ENCODE measurements at places on chromosomes 3 and 15. TPM values are rescaled to one million over a fixed set of nuclear protein-coding genes. Genes with fewer than 3 reads are reported as not detected.

TNK2 gene
- polyA plus RNA-seq: 20.1 TPM

AMT gene
- 6.9 TPM for polyA plus RNA-seq

MNS1 gene
- 1.2 TPM for polyA plus RNA-seq

XRN1 gene
- 2.3 TPM for polyA plus RNA-seq

TIGIT gene
- 0.43 TPM for polyA plus RNA-seq

MANF gene
- polyA plus RNA-seq: 31.8 TPM

MOBP gene
- not detected for polyA plus RNA-seq

CX3CR1 gene
- polyA plus RNA-seq: 0.15 TPM

KCNH8 gene
- 0.58 TPM for polyA plus RNA-seq

ADAMTS9 gene
- polyA plus RNA-seq: 5.8 TPM

ABI3BP gene
- 1.5 TPM for polyA plus RNA-seq

OR4F6 gene
- not detected for polyA plus RNA-seq

BTLA gene
- polyA plus RNA-seq: not detected

SNTN gene
- polyA plus RNA-seq: not detected

NR1D2 gene
- 23.2 TPM for polyA plus RNA-seq

THBS1 gene
- polyA plus RNA-seq: 18.2 TPM

MAN2A2 gene
- 16.4 TPM for polyA plus RNA-seq

CYP11A1 gene
- polyA plus RNA-seq: 2.5 TPM

C3orf62 gene
- 7.6 TPM for polyA plus RNA-seq

PAQR5 gene
- 3.6 TPM for polyA plus RNA-seq

DUOXA2 gene
- 8.9 TPM for polyA plus RNA-seq

NR1I2 gene
- 0.08 TPM for polyA plus RNA-seq

PYGO1 gene
- polyA plus RNA-seq: 0.61 TPM

PIERCE2 gene
- 15.2 TPM for polyA plus RNA-seq

CHRNA5 gene
- 1.1 TPM for polyA plus RNA-seq

GOLGA8M gene
- not detected for polyA plus RNA-seq

OTOL1 gene
- not detected for polyA plus RNA-seq

FBXO40 gene
- polyA plus RNA-seq: 0.06 TPM

GREM1 gene
- 22.2 TPM for polyA plus RNA-seq

RARB gene
- 2.1 TPM for polyA plus RNA-seq
